ENCODE measurements at places on chromosomes 3 and 15.

DNA sequence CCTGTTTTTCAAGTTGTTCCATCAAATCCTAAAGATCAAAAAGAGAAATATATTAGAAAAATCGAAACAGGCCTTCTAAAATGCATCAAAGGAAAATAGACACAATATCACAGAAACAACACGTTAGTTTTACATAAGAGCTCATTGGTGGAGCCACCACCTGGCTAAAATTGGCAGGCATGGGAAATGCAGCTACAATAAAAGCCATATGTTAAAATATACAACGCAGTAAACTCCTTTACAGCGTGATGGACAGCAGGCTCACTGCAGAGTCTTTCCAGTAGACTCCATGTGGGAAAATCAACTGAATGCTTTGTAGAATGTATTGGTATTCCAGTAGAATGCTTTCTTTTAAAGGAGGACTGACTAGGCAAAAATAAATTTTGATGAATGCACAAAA, 40.9 kb upstream of the MYO5C start:
- no peak for DNase-seq

DNA sequence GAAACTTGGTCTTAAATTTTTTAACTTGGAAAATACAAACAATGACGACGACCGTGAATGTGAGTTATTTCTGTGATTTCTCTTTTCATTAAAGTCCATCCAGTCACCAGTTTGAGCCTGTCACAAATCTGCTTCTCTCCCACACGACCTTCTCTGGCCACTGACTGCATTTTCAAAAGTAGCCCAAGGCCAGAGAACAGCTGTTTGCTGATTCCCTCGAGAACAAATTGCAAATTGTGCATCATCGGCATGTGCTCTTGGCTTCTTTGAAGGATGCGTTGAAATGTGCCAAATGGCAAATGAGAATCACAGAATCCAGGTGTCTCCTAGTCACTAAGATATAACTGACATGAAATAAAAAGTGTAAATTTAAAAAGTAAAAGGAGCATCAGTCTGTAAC, 106.4 kb downstream of the AQP9 start:
- DNase-seq = no peak

DNA sequence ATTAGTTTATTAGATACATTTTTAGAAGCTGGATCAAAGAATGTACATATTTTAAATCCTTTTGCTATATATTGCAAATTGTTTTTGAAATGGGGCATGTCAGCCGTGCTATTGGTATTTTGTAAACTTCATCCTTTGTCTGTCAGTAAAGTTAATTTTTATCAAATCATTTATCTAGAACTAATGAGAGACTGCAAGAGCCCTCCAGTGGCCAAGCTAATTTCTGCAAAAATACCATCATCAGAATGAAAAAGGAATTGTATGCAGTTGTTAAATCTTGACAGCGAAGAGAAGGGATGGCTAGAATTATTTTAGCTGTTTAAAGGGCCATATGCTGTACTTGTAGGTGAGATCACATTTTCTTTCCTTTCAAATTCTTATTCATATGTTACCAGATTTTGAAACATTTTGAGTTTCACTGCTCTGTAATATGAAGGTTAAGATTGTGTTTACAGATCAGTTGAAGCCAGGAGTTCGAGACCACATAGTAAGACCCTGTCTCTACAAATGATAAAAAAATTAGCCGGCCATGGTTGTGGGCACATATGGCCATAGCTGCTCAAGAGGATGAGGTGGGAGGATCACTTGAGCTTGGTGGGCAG, 8.1 kb upstream of the CLDN11 start:
- DNase-seq = no peak

DNA sequence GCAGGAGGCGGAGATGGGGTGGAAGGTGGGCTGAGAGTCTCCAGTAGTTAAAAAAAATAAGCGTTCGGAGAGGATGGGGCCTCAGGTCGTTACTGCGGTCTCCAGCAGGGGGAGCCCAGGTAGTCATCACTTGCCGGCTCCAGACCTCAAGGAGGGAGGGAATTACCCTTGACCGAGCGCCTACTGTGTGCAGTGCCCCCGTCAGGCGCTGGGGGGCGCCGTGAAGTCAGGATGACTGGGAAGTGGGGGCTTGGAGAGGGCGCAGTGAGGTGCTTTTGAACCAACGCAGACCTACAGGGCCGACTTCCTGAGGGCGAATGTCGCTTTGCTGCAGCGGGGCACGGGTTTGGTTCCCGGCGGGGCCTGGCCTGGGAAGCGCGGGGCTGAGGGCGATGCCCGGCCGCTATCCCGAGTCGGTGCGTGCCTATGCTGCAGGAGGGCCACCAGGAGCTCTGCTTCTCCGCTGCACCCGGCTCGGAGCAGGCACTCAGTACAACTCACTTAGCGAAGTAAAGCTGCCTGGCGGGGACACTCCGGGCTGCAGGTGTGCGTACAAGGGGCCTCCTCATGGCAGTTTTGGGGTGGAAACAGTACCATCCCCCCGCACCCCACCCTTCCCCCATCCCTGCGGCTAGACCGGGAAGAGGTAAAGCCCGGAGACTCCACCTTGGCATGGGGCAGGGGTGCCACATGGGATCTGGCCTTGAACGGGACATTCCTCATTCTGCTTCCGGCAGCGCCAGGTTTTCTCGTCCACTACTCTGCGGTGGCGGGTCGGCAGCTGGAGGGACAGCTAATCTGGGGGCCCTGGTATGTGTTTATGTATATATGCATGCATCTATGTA, 79.8 kb downstream of the RHCG start:
- peak; percentile 51 for DNase-seq

- DNase-seq = no peak
Measured at GRCh38 chr15:32866454-32867312, 148.9 kb downstream of the GREM1 start.

DNA sequence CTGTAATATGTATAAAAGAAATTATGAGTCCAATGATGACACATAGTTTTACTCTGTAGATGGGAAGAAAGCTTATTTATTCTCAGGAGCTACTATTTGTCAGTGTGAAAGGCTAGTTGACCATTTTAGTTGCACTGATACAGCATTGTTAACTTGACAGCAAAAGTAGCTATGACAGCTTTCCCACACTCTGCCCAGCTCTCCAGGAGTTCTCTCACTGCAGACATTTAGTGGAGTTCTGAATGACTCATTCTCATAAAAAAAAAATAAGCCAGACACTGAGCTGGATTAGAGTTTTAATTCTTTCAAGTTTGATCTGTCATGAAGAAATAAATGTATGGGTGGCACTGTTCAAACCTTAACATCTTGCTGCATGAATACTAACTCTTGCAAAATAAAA, 77.2 kb upstream of the CFAP20DC start:
- DNase-seq = no peak

- DNase-seq = no peak
Measured at GRCh38 chr3:37170513-37170912, 3.9 kb downstream of the LRRFIP2 start.

GRCh38 chr3:188286087-188286513, 132.1 kb downstream of the LPP start:
- no peak for DNase-seq

GRCh38 chr3:81218023-81218422, 543.4 kb downstream of the GBE1 start:
- no peak for DNase-seq

GRCh38 chr3:25789596-25790556, at the start of gene OXSM:
OXSM (plus strand) TSS chr3:25790090; CDS start chr3:25791021, 931 bp downstream.
- DNase-seq = peak; percentile 83

GRCh38 chr3:131582438-131582837, 79.7 kb upstream of the MRPL3 start:
- DNase-seq = no peak

DNA sequence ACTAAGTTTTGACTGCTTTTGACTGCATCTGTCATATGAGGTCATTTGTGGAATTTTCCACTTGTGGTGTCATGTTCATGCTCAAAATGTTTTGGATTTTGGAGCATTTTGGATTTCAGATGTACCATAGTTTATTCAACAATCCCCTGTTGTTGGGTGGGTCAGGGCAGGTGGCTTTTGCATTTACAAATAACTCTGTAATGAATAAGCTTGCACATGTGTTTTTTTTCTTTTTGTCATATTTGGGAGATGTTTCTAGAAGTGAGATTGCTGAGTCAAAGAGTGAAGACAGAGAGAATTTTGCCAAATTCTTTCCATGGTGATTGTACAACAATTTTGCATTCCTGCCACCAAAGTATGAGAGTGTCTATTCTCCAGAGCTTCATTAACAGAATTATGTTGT, 62.4 kb upstream of the ADPGK start:
- no peak for DNase-seq

GRCh38 chr3:170572665-170573253, 13.1 kb downstream of the SLC7A14 start:
- DNase-seq = no peak

DNA sequence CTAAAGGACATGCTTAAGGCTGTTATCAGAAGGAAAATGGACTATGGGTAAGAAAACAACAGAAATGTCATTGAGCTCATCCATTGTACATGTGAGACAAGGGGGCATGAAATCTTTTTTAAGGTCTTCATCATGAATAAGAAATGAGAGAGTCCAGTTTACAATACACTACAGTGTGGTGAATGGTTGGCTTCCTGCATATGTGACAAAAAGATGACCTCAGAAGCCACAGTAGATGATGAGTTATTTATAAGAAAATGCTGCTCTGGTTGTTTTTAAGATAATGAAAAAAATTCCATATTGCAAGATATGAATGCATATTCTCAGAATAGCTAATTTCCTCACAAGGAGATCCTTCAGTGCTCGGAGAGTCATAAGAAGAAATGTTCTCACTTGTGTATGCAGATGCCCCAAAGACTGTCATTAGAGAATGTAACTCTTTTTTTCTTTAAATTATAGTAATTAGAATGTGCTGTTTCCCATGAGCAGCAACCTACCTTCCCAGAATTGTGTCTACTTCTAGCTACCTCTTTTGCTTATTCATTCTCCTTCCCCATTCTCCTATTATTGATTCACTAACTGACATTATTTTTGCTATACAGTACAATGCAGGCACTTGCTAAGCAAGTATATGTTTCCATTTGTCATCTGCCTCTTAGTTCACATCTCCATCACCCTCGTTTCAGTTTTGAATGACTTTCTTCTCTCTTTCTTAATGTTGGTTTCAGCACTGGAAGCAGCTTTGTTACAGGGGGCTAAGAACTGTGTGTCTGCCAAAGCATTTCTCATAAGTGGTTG, 152.0 kb upstream of the PEX5L start:
- no peak for DNase-seq

DNA sequence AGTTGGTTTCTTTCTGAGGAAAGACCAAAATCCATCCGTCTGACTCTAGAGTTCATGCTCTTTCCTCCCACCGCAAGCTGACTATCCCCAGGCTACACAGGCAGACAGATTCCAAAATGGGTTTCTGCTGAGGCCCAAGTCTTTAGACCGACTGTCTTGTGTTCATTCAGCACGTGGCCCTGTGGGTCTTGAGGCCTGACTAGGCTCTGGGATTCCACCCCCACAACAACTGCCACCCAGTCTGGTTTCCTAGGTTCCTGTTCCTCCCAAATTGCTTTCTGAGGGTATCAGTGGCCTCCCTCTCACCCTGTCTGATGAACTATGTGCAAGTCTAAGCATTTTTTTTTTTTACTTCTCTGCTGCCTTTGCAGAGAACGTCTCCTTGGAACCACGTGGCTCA, 67.7 kb downstream of the CYP19A1 start:
- no peak for DNase-seq

- no peak for DNase-seq
Measured at GRCh38 chr15:44264148-44264547, 24.4 kb upstream of the GOLM2 start.

DNA sequence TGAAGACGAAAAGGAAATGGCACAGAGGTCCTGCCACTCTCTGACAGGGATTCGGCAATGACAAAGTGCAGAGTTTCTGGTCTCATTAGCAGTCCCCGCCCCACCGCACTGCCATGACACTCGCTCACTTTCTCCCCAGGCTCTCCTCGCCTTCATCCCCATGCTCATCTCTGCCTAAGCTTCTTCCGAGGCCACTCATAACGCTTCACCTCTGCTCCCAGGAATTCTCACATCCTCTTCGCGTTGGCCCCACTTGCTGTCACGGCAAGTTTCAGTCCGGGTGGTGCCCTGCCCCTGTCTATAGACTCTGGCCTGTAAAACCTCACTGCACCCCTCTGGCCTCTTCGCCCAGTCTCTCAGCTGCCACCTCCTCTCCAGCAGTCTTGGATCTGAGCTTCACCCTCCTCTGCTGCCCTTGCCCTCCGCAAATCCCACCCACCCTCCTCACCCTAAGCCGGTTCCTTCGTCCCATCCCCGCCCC, 654 bp downstream of the RUBCN start:
- DNase-seq = peak; percentile 41

- no peak for DNase-seq
Measured at GRCh38 chr3:29649815-29650547, 369.1 kb downstream of the RBMS3 start.

GRCh38 chr3:123498761-123499160, 49.9 kb upstream of the ADCY5 start:
- DNase-seq = no peak

DNA sequence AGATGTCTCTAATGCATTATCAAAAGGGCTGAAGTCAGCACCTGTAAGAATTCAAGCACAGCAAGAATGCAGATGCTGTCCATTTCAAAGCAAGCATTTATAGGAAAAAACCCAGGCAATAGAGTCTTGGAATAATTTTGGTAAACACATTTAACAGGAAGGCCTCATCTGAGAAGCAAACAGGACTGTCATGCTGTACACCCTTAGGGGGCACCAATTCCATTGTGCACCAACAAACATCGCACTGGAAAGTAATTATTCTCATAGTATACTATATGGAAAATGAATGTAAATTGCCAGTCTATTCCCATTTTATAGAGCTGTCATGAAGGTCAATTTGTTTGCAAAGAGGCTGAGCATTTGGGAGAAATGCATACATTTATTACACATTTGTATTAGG, 247.3 kb upstream of the SUCLG2 start:
- no peak for DNase-seq

- DNase-seq = no peak
Measured at GRCh38 chr3:18211116-18211515, 214.0 kb downstream of the SATB1 start.

- DNase-seq = no peak
Measured at GRCh38 chr3:196596355-196596754, 27.9 kb downstream of the FBXO45 start.

DNA sequence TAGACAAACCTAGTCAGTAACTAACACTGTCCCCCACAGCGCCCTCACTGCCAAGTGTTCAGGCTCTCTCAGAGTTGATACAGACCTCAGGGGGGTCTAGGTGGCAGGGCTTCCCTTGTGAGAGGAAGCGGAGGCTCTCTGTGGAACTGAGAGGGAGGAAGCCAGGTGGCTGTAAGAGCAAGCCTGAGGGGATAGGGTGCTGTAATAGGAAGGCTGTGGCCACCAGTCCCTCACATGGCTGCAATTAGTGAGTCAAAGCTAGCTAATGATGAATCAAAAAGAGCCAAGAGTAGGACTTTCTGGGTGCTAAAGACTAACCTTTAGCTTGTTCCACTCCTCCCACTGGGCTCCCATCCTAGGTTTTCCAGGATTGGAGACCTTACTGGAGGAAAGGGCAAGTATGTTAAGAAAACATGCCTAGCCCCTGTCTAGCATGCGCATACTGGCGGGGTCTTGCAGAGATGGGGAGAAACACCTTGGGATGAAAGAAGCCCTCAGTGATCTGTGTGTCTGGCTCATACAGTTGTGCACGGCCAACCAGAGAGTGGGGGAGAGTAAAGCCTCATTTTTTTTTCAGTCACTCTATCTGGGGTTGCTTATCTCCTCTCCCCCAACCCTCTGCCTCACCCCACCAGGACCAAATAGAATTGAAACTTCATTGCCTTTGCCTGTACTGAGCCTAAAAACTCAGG, 13.3 kb upstream of the SOX2 start:
- no peak for DNase-seq

All from stimulated activated CD4-positive, alpha-beta T cell treated with anti-CD3 and anti-CD28 coated beads, Interleukin-1b, Interleukin-23, amount 100 ng/mL, for 4 hours (primary cell).